NCI-H510A (cell line): ENCODE measurements at places on chromosomes 12 and 14.
A peak's percentile ranks its signal among the peaks of the same experiment; 100 is the strongest.

DNA sequence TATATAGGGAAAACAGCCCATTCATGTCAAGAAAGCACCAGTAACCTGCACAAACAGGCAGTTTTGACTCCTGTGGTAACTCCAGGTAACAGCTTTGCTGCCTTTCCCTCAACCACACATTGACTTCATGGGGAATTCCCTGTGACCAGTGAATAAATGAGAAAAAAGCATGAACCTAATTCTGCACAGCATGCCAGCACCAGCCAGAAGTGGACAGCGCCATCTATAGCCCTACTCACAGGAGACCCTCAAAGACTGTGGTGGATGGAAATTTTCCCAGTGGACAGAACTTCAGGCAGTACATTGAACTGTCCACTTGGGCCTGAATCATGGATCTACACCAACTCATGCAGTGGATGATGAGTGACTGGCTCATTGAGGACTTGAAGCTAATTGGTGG lies 152.1 kb downstream of the SLC8A3 start:
- DNase-seq: no peak

- DNase-seq: no peak
These were observed 3.7 kb upstream of the OR4N2 start for GRCh38 chr14:19799880-19800279.

DNA sequence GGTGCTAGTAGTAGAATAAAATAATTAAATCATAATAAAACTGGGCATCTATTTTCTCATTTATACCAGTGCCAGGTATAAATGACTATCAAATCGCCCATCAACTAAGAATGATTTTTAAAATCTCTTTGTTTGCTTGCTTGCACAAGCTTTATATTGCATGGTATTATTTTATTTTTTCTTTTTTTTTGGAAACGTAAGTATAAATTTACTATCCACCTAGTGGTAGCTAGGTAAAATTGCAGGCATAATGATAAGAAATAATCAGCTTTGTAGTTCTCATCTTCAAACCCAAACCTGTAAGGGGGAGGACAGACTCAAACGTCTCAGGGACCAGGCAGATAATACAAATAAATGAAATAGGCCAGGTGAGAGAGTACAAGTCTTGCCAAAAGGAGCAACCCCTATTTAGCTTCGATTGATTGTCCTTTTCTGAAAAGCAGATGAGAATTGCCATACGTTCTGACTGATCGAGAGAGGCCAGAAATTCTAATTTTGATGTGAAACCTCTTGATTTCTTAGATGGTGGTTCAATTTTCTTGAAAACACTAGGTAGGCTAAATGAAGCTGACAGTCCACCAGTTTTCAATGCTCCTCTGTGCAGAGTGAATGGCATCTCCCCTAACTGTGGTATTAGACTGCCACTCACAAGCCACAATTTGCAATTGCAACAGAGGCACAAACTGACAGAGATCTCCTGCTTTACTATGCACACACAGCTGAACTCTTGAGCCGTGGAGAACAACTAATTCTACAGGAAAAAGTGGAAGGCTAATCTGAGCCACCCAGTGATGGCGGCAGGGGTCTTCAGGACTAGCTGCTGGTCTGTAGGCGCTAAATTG lies 189.3 kb downstream of the DACT1 start:
- no peak for DNase-seq

DNA sequence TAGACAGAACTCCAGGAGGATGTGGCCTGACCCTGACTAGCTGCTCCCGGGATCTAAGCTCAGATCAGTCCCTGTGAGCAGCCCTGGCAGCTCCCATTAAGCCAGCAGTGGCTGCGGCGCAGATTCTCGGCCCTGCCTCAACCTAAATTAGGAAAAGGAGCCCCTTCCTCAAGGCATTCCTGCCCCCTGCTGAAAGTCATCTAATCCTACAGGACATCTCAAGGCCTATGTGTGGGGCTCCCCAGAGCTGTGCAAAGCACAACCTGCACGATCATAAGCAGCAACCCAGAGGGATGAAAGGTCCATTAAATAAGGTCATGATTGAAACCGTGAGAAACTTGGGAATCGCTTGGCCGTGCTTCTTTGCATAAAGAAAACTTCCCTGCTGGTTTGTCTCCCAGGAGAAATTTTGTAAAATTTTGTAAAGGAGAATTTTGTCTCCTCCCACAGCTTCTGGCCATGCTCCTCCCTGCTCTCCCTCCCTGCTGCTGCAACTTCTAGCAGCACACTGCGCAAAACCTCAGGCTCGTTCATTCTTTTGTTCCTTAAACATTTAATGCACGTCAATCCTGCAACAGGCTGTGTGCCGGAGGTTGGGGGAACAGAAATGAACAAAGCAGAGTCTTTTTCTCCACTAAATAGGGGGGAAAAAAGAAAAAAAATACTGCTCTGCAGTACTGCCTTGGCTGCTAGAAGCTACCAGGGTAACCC lies 96.6 kb upstream of the SLC35F4 start:
- DNase-seq: no peak

GRCh38 chr14:50964683-50965390 lies 20.6 kb upstream of the PYGL start:
- DNase-seq: no peak

DNA sequence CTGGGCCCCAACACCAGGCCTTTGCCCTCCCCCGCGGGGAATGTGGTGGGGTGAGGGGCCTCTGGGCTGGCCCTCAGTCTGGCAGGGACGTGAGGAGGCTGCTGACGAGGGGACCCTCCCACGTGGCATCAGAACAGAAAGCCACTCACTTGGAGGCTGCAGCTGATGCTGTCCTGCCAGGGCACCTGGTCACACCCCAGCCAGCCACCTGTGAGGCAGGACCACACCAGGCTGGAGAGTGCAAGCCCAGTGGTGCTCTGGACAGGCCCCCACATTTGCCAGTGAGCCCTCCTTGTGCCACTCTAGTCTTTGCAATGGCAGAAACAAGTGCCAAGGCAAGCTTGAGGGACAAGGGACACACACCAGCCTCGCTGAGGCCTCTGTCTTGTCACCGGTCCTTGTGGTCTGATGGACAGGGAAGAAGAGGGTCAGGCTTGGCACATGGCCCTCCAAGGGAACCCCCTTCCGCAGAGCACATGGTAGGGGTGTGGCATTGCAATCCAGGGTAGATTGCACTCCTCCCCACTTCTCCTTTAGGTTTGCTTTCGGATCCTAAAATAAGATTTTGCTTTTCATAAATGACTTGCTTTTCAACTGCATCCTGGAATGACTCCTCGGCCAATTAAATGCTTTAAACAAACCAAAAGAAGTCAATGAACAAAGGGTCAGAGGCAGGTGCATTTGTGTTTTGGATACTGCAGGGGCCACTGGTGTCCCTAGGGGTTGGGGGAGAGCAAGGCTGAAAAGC lies 53.7 kb downstream of the CCDC88C start:
- DNase-seq: no peak

GRCh38 chr14:26531894-26532293 lies 65.9 kb downstream of the NOVA1 start:
- DNase-seq: no peak

DNA sequence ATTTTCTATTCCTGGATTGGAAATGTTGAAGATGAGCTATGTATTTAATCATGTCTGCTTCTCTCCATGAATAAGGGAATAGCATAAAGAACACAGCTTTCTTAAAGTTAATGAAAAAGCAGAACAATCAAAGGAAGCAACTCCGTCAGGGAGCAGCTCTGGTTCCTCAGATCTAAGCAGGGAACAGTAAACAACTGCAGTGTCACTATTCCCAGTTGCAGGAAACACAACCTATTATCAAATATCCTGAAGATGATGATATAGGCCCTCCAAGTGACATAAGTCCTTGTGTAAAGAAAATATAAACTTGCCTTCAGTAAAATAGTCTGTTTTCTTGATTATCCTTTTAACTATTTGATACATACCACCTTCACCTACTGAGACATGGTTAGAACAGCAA lies 228.1 kb downstream of the KCNC2 start:
- no peak for DNase-seq

GRCh38 chr12:124939079-124939420 lies 24.6 kb upstream of the UBC start:
- DNase-seq: no peak

- no peak for DNase-seq
These were observed 43.6 kb downstream of the KIF26A start for GRCh38 chr14:104181761-104182530.

GRCh38 chr12:69052613-69053408 lies 119.8 kb upstream of the CPM start:
- no peak for DNase-seq

GRCh38 chr14:51871846-51872245 lies 11.4 kb downstream of the GNG2 start:
- no peak for DNase-seq

GRCh38 chr14:56115334-56115870 lies 2.8 kb upstream of the PELI2 start:
- DNase-seq: no peak

DNA sequence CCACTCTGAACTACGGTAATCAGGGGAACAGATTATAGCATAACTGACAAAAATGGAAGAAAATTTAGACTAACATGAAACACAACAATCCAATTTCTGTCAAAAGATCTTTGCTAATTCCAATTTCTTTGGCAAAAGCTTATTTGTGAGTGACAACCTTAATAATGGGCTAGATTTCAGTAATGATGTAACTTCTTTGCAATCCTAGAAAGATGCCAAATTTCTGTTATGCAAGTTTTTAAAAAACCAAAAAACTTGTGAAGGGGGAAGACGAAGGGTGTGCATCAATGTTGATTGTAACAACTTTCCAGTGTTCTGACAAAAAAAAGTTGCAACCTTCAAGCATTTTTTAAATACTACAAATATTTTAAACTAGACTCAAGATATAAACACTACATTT lies 59.9 kb downstream of the DICER1 start:
- DNase-seq: no peak

GRCh38 chr12:31815096-31815495 lies 86.3 kb upstream of the AMN1 start:
- no peak for DNase-seq

GRCh38 chr12:104964167-104964855 lies 6.2 kb upstream of the SLC41A2 start:
- DNase-seq: peak; percentile 12

- no peak for DNase-seq
These were observed 188.8 kb downstream of the TTC7B start for GRCh38 chr14:90627478-90627877.

GRCh38 chr12:68870443-68870842 lies 62.5 kb downstream of the MDM2 start:
- DNase-seq: no peak

DNA sequence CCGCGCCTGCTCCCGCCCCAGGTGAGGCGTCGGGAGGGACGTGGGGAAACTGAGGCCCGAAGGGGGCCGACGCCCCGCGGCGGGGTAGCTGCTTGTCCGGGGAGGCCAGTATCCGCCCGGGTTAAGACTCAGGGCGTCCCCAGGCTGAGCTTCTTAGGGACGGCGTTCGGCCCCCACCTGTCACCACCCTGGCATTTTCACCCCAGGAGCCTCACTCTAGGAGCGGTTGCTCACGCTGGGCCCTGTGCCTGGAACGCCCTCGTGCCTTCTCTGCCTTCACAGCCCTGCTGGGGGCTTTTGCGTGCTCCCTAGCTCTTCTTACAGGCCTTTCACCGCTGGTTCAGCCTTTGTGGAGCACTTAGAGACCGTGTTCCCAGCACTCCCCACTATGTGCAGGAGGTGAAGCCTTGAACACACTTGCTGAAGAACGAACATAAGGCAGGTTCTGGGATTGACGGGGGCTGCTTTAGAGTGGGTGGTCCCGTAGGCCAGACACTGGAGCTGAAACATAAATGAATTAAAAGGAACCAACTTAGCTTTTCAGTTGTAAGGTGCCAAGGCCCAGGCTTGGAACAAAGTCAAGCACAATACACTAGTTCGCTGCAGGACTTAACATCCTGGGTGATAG lies 601 bp downstream of the ZNF839 start:
- DNase-seq: no peak

- no peak for DNase-seq
These were observed 34.3 kb downstream of the KLRD1 start for GRCh38 chr12:10341892-10342509.

GRCh38 chr14:53519137-53519536 lies 366.0 kb upstream of the DDHD1 start:
- DNase-seq: no peak

DNA sequence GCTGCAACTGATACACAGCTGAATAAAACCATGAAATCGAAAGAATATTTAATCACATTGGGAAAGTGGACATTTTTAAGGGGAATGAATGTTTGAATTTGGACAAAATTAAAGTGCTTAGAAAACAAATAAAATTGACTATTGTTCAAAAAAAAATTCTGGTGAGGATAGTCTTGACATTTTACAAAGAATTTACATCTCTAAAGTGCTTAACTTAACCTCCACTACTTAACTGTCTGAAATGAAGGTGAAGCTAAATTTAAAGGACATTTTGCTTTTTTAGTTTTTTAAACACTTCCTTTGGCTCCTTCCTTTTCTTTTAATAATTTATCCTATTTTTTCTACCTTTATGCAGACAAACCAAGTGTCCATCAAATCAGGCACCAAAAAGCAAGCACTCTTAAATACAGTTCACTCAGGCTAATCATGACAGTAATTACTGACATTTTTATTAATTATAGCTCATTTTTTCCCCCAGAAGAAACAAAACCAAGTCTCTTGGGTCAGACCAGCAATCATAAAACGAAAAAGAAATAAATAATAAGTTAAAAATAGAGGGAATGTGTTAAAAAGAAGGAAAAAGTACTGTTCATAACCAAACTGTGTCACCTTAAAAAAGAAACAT lies 5.7 kb upstream of the CCND2 start:
- no peak for DNase-seq

DNA sequence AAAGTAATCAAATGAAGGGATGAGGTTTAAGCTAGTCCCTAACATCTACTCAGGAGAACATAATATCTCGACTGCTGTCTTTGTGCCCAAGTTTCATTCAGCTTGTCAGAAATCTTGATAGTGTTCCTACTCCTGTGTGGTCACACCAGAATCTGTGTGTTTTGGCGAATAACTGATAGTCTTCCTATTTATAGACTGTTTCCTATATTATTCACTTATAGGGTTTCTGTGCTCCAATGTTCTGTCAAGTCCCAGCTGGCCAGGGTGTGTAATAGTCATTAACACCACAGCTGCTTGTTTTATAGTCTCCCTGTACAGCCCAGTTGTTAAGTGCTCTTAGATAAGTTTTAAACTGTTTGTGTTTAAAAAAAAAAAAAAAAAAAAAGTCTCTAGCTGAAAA lies 45.9 kb downstream of the GPR135 start:
- DNase-seq: no peak

DNA sequence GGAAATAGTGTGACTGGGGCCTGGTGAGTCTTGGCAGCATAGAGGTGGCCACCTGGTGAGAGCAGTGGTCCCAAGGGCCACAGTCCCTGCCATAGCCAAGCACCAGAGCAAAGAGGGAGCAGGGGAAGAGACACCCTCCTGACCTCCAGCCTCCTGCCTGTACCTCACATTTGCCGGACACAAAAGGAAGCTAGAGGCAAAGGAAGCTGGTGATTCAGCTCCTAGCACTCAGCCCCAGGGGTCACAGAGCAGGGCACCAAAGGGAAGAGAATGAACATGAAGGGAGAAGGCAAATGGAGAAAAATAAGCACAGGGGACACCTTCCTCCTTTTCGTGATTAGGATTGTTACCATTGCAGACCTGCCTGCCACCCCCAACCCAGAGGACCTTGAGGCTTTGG lies 216.8 kb downstream of the ZFP36L1 start:
- DNase-seq: no peak

GRCh38 chr14:53367644-53368026 lies 214.5 kb upstream of the DDHD1 start:
- no peak for DNase-seq

- no peak for DNase-seq
These were observed 73.6 kb downstream of the RPS29 start for GRCh38 chr14:49512571-49512970.

- DNase-seq: no peak
These were observed 48.0 kb downstream of the ARF6 start for GRCh38 chr14:49940808-49941421.
